ENCODE measurements at places on chromosomes 7 and 10.

DNA sequence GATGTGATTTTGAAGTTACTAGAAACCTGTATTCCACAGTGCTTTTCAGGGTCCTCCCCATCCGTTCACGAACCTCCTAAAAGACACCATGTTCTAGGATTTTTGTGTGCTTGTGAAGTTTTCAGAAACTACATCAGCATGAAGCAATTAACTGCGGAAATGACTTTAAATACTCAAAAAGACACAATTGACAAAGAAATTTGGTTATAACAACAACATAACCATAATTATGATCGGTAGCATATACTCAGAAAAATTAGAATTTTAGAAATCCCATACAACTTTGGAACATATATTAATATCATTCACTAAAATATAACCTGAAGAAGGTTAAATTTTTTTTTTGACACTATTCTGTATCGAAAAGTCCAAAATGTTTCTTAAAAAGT is 43.8 kb upstream of the FAM20C start:
- no peak for DNase-seq

GRCh38 chr10:28343987-28344895 is 41.4 kb upstream of the MPP7 start:
- DNase-seq = no peak

- no peak for DNase-seq
These were observed 85.3 kb downstream of the PIP4K2A start for GRCh38 chr10:22629126-22629525.

DNA sequence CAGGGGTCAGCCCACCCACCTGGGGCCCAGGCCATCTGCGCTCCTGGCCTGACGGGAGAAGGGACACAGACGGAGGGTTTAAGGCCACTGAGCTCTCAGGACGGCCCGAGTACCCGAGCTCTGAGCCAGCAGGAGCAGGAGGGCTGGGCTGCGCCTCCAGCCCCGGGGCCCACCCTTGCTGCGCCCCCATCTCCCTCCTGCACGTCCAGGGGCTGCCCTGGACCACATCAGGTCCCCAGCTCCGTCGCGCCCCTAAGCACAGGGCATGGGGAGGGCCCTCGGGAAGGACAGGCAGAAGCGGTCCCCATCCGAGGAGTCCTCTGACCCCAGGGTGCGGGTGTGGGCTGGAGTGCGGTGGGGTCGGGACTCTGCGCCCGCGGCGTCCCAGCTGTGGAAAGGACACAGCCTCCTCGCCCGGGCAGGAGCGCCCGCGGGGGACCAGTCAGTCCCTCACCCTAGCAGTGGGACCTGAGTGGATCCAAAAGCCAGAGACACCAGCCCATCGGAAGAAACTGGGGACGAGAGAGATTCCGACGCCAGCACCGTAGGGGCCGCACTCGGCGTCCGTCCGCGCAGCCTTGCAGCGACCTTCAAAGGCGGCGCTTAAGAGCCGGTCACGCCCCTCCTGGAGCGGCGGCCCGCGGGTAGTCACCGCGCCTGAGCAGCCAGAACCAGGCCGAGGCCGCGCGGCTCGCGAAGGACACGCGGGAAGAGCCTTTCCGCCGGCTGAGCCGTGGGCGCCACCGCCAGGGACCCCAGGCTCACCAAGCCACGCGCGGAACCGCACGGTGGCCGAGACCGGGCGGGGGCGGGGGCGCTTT is 15.9 kb downstream of the CAMK2B start:
- no peak for DNase-seq

- no peak for DNase-seq
These were observed 488.5 kb downstream of the DNAJB6 start for GRCh38 chr7:157825325-157825724.

GRCh38 chr10:131751827-131752775 is 148.7 kb upstream of the PPP2R2D start:
- no peak for DNase-seq

- DNase-seq = no peak
These were observed 36.4 kb downstream of the FEZF1 start for GRCh38 chr7:122268101-122268500.

GRCh38 chr10:62072901-62073300 is 171.4 kb downstream of the ARID5B start:
- no peak for DNase-seq

DNA sequence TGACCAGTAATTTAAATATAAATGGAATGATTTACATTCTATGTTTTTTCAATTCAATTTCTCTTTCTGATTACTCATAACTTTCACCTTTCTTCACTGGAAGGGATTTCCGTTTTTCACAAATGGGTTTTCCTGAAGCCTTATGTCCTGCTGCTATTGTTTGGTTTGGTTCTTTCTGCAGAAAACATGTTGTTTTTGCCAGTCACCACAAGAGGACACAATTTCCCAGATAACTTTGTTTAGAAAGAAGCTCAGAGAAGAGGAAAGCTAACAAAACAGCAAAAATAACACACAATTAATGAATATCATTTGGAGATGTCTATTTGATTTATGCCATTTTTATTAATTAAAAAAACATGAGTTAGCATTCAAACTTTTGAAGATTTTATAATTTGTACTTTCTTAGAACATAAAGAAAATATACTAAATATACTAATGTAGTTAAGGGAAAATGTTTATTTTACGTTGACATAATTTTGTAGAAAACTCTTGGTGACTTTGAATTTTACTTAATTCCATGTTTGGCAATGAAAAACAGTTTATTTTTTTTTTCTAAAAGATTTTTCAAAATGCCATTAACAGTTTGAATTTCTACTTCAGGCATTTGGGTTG is 4.6 kb upstream of the TWIST1 start:
- DNase-seq = no peak

- no peak for DNase-seq
These were observed 322.9 kb upstream of the AKR1E2 start for GRCh38 chr10:4503076-4503475.

Data from BJ (cell line).